NCI-H1436 treated with DMSO at 0.1 percent for 48 hours (cell line): ENCODE measurements at places on chromosomes 1 and 21.

- no peak for DNase-seq
These were observed 660 bp downstream of the GCLM start for GRCh38 chr1:93908394-93909145.

DNA sequence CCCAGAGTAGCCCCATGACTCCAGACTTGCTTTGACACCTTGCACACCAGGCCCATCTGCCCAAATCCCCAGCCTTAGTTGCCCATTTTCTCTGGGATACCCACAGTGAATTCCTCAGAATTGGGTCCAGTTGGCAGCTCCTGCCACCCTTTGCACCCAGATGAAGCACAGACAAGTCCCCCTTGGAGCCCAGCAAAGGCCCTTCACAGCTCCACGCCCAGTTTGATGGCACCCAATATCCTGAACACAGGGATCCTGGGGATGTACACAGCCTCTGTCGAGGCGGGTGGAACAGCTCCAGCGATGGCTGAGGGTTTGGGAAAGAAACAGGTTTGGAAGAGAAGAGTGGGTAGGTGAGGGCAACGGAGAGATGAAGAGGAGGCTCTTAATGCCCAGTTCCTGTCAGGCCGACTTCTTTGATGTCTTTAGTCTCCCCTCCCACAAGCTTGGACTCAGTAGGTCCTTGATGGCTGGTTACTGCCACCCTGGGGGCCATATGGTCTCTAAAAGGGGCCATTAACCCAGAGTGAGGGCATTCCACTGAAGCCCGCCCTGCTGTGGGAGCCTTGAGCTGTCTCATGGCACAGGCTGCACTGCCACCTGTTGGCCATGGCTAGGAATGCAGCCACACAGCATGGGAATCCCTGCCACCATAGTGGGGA, 21.7 kb downstream of the TMEM53 start:
- no peak for DNase-seq

- DNase-seq: no peak
These were observed 6.6 kb upstream of the NHLH1 start for GRCh38 chr1:160360227-160360695.

DNA sequence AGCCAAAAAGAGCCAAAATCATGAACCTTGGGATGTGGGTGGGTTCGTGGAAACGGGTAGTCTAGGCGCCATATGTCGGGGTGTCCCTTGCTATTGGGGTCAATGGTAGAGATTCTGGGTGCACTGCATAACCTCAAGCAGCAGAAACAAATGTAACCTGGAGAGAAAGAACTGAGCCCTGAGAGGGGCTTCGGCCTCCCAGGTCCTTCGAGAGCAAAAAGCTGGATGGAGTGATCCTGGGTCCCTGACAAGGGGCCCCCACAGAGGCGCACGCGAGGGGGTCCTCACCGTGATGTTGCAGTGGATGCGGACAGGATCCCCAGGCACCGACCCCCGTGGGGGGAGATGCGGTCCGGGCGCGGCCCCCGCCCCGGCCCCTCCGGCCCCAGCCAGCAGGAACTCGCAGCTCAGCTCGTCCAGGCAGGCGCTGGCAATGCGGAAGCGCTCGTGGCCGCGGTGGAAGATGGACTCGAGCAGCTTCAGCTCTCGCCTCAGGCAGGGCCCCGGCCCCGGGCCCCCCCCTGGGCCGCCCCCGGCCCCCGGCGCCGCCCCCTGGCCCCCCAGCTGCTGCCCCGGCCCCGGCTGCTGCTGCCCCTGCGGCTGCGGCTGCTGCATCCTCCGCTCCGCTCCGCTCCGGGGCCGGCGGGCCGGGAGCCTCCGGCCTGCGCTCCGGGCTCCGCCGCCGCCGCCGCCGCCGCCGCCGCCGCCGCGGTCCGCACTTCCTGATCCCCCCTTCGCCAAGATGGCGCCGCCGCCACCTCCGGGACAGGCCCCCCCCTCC, at the start of gene UBE2Q1:
Gene UBE2Q1 (minus strand): TSS at position 724 of the 781 bp plus-strand sequence. CDS start 109 bp downstream, at position 615.
- DNase-seq: no peak

GRCh38 chr1:111227851-111228747, 586 bp downstream of the CHI3L2 start:
- no peak for DNase-seq

DNA sequence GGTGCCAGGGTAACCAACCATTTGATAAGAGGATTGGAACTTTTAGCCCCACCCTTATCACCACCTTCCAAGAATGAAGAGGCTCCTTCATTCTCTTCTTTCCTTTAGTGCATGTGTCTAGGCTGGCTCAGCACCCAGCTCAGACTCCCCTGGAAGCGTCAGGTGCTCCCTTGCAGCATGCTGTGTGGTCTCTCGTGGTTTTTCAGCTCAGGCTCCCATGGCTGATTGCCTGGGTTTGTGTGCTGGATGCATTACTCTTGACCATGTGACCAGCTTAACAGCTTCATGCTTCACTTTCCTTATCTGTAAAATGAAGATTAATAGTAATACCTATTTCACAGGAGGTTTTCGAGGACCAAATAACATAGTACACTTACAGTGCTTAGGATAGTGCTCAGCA, 198.4 kb downstream of the HHAT start:
- no peak for DNase-seq

GRCh38 chr21:42539931-42540343, 26.3 kb downstream of the SLC37A1 start:
- no peak for DNase-seq

DNA sequence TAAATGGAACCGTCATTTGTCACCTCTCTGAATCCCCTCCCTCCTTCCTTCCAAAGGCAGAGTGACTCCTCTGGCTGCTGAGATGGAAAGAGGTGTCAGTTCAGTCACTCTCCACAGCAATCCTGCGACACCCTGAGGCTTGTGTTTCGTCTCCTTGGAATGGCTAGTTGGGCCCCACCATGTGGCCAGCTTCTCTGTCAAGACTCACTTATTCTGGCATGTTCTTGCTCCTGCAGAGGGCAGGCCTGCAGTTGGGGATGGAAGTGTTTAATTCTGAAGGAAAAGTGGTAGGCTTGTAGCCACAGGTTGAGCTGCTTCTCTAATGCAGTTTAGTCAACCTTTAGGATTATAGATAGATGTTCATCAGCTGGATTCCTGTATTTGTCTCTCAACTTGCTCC, 149.6 kb downstream of the LMO4 start:
- no peak for DNase-seq

- no peak for DNase-seq
These were observed 64.1 kb downstream of the ACTL8 start for GRCh38 chr1:17819129-17819802.

- no peak for DNase-seq
These were observed 132.9 kb downstream of the SYF2 start for GRCh38 chr1:25099343-25099951.

GRCh38 chr1:85330214-85330631, 53.8 kb upstream of the BCL10 start:
- no peak for DNase-seq

- no peak for DNase-seq
These were observed 8.2 kb downstream of the FABP3 start for GRCh38 chr1:31364561-31365250.

- DNase-seq: no peak
These were observed 540 bp downstream of the ARHGEF2 start for GRCh38 chr1:155977690-155978324.

- DNase-seq: no peak
These were observed 765 bp upstream of the VPS45 start for GRCh38 chr1:150066838-150067183.

DNA sequence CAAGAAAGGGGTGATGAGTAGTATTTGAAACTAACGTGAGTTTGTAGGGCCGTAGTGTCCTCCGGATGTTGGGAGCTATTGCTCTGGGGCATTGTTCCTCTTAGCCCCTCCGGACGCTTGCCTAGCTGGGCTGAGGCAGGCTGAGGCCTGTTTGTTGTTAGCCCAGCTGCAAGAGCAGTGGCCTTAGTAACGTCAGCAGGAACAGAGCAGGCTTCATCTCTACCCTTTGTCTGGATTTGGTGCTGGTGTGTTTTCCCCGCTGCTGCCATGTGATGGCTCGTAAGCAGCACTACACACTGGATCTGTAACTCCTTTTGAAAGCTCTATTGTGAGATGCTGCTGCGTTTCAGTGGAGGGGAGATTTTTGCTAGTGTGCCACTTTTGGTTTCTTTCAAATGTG, 57.6 kb downstream of the DNM3 start:
- DNase-seq: no peak

- no peak for DNase-seq
These were observed 759 bp downstream of the AHCTF1 start for GRCh38 chr1:246930830-246931548.

DNA sequence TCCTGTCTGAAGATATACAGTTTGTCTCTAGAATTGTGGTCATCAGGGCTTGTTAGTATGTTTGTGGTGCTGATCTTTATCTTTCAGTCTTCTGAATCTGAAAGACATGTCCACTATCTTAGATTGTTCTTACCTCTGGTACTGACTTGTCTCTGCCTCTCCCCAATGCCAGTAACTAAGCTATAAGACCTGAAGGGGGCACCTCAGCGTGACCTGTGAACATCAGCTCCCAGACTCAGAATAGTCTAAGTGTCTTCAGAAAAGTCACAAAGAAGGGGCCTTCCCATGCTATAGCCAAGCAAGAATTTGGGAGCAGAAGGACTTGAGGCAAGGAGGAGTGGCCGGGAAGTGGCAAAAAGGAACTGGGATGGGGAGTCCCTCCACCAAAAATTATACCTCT, 178.1 kb downstream of the NTNG1 start:
- DNase-seq: no peak

DNA sequence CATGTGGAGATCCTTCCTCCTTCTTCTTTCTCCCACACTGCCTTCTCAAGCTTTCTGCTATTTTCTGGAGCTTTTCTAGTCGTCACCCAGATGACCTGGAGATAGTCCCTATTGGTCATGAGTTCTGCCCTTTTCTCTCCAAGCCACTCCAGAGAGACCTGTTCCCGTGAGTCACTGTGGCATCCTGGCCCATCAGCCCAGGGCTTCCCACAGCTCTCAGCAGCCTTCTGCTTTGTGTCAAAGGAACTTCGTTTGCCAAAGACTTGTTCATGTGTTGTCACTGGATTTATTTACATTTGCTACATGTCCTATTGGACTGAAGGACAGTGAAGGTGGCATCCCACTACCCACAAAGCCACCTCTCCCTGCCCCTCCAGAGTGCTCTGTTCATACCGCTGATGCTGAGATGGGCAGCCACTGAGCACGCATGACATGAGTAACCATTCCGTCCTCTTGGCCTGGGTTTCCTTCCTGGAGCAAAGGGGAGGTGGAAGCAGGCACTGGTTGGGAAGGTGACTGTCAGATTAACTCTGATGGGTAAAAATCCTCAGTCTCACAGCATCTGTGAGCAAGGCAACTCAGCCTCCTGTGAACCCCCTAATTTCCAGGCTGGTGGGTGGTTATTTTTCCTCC, 119.2 kb downstream of the EDEM3 start:
- no peak for DNase-seq

- no peak for DNase-seq
These were observed 104.2 kb downstream of the IGSF21 start for GRCh38 chr1:18211764-18212163.

DNA sequence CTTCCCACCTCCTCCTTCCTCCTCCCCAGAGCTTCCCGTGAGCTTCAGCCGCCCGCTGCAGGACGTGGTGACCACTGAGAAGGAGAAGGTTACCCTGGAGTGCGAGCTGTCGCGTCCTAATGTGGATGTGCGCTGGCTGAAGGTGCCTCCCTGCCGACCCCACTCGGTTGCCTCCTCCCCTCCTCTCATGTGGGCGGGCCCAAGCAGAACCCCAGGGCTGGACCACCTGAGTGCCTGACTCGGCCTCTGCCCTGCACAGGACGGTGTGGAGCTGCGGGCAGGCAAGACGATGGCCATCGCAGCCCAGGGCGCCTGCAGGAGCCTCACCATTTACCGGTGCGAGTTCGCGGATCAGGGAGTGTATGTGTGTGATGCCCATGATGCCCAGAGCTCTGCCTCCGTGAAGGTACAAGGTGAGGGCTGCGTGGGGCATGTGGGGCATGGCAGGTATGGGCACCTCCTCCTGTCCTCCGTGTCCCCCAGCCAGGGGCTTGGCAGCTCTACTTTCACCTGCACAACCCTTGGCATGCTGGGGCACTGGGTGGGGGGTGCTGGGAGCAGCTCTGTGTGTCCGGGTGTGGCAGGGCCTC, 69.2 kb downstream of the OBSCN start:
- DNase-seq: no peak

GRCh38 chr1:161307230-161307768, 2.5 kb downstream of the MPZ start:
- DNase-seq: no peak

DNA sequence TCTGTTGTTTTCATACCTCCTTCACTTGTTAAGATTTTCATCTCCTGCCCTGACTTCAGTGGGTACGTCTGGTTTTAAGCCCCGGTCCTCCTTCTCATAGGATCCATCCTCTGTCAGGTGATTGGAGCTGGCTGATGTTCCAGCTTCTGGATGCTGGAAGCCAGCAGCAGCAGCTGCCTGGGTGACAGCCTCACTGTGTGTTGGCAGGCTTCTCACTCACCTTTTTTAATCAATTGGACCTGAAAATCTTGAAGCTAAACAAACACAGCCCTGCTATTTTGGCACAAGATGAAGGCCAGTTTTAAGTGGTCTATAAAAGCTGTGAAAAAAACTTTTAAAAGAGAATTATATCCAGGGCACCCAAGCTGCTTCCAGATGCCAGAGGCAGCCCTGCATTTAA, 181.0 kb downstream of the DISC1 start:
- no peak for DNase-seq

DNA sequence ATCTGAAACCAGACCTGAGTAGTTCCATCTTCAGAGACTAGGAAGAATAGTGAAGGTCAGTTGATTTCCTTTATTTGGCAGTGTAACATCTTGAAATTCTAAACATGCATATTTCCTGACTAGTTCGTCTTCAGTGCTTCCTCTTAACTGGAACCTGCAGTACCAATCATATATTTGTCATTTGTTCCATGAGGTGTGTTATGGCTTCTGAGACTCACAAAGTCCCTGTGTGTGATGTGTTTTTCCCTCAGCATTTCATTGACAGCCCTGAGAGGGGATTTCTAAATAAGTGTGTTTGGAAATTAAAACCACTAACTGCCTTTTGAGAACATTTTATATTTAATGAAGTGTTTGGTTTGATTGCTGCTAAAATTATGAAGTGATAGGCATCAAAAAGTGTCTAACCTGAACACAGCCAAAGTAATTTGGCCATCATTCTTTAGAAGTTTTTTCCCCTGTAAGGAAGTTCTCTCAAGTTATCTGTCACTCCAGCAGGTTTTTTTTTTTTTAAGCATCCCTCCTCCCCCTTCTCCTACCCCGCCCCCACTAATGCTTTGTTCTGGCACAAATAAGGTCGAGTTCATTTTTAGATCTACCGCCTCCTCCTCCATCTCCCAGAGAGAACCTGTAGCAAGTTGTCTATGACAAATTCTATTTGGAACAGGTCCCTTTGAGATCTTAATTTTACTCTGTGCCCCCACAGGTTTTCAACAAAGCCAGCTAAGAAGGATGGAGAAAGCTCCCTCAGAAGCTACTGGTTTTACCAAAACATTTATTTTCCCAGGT, 61.4 kb downstream of the TMEM200B start:
- DNase-seq: no peak

DNA sequence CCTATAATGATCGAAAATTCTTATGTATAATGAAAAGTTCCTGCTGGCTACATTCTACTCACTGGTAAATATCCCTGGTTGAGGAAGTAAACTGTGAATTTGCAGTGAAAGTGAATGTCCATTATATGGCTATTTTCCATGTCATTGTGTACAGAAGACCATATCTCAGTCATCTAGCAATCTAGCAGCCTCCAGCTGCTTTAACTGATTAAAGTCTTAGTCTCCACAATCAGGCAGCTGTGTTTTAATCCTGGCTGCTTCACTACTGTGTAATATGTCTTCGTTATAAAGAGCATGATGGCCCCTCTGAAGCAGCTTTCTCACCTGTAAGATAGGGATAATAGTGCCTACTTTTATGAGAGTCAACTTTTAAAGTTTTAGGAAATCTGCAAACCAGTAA, 11.4 kb downstream of the CLCA2 start:
- no peak for DNase-seq
